Progenitor cell of endocrine pancreas (in vitro differentiated cells): ENCODE measurements at places on chromosomes 3 and 15. TPM values are rescaled to one million over a fixed set of nuclear protein-coding genes. Genes with fewer than 3 reads are reported as not detected.

DNA sequence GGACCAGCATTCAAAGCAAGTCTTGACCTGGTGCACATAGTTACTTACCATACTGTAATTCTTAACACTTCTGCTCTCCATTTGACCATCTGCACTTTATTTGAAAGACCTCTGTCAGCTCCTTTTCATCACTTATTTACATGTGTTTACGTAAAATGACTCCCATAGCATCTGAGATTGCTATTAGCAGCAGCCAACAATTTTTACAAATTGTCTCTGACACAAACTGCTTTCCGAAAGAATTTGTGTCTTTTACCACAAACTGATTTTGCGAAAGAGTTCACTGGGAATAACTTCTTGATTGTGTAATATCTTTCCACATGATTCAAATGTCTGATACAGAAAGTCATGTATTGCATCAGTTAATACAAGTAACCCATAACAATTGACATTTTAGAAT, 144.1 kb upstream of the PEX5L start:
- no peak overlapping the region for H3K4me3 ChIP-seq
- no peaks in the 10 kb centered on the region for H3K36me3 ChIP-seq
- peaks cover 5% of the 10 kb centered on the region for H3K4me1 ChIP-seq
- H3K27ac ChIP-seq: no peak overlapping the region
- DNase-seq: no peak

DNA sequence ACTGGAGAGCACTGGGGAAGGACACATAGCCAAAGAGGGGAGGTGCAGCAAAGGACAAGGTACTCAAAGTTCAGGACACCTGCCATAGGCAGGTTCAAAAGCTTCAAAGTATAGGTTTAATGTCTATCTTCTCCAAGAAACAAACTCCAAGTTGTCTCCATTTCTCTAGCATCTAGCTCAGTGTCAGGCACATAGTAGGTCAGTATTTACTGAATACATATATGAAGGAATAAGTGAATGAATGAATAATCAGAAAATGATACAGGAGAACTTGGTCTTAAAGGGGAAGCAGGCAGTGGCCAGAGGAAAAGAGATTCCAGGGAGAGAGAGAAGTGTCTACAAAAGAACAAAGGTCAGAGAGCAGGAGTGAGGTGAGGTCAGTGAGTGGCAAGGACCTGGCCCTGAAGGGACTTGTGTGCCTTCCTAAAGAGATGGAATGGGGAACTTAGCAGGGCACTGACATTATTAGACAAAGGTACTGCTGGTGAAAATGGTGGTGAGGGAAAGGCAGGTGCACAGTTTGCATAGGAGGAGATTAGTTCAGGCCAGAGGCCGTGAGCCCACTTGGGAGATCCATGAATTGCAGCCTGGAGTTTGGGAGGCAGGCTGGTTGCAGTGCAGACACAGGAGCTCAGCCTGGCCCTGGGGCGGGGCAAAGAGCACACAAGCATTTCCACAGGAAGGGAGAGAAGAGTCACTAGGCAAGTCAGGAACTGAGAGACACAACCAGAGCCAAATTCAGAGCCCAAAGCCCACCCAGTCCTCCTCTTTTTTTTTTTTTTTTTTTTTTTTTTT, 21.4 kb downstream of the TBC1D2B start:
- H3K27ac ChIP-seq: no peak overlapping the region
- no peaks in the 10 kb centered on the region for H3K36me3 ChIP-seq
- DNase-seq: no peak
- H3K27me3 ChIP-seq: peaks cover 7% of the 10 kb centered on the region
- peaks cover 10% of the 10 kb centered on the region for H3K4me1 ChIP-seq
- no peak overlapping the region for H3K4me3 ChIP-seq

DNA sequence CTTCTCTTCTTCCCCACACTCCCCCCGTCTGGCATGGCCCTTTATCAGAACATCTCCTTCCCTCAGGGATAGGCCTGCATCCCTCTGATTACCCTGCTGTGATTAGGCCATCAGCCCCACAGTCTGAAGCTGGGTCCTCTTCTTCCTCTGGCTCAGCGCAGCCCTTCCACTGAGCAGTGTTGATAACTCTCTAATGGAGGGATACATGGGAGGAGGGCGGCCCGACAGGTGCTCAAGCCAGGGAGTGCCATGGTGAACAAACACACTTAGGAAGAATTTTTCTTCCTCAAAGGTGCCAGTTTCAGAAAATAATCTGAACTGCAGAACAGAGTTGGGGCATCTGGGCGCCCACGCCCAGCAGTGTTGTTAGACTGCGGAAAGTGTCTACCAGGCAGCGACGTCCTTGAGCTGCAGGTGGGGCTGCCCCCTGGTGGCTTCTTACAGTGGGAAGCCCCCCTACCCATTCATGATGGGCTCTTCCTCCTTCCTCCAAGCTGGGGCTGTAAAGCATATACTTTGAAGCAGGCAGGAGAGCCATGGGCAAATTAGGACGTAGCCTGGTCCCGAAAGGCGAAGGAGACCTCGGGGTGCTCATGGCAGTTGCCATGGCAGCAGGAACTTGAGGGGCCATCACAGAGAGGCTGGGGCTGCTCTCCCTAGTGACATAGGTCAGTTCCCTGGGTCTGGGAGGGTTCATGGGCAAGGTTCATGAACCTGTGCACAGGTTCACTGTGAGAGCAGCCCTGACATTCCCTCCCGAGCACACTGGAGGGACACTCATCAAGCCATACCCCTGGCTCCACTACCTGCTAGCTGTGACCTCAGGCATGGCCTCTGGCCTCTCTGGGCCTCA, 33.2 kb upstream of the NR2C2 start:
- peaks cover 21% of the 10 kb centered on the region for H3K27me3 ChIP-seq
- no peaks in the 10 kb centered on the region for H3K4me1 ChIP-seq
- no peak for DNase-seq
- H3K36me3 ChIP-seq: no peaks in the 10 kb centered on the region

The MASP1 gene
- 0.60 and 1.6 TPM in 2 replicates for total RNA-seq

DNA sequence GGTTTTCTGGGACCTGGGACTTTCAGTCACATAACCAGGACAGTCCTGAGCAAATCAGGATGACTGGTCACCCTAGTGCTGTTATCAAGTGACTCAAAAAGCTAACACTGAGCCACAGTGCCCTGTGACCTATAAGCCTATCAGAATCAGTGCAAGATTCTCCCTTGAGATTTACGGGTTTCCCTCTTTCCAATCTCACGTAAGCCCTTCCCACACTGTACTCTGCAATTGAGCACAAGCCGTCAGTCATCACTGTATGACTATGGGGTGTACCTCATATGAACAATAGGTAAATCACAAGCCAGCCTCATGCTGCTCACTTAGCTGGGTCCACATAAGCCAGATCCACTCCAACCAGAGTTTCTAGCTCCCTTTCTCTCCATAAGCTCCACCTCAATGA, 21.0 kb upstream of the CLDN18 start:
- H3K4me1 ChIP-seq: peaks cover 19% of the 10 kb centered on the region
- peak overlapping the region; percentile 31 for H3K27ac ChIP-seq
- no peak overlapping the region for H3K4me3 ChIP-seq
- H3K36me3 ChIP-seq: peaks cover 2% of the 10 kb centered on the region
- no peaks in the 10 kb centered on the region for H3K27me3 ChIP-seq
- no peak for DNase-seq

The PHLDB2 gene
- total RNA-seq: 58.3 and 59.1 TPM in 2 replicates

The NOX5 gene
- not detected in 2 replicates for total RNA-seq

GRCh38 chr15:98321896-98322295, 326.4 kb upstream of the IGF1R start:
- H3K4me1 ChIP-seq: no peaks in the 10 kb centered on the region
- no peaks in the 10 kb centered on the region for H3K27me3 ChIP-seq
- DNase-seq: no peak
- no peaks in the 10 kb centered on the region for H3K36me3 ChIP-seq
- H3K27ac ChIP-seq: no peak overlapping the region

The BBX gene
- 54.1 and 61.2 TPM in 2 replicates for total RNA-seq

DNA sequence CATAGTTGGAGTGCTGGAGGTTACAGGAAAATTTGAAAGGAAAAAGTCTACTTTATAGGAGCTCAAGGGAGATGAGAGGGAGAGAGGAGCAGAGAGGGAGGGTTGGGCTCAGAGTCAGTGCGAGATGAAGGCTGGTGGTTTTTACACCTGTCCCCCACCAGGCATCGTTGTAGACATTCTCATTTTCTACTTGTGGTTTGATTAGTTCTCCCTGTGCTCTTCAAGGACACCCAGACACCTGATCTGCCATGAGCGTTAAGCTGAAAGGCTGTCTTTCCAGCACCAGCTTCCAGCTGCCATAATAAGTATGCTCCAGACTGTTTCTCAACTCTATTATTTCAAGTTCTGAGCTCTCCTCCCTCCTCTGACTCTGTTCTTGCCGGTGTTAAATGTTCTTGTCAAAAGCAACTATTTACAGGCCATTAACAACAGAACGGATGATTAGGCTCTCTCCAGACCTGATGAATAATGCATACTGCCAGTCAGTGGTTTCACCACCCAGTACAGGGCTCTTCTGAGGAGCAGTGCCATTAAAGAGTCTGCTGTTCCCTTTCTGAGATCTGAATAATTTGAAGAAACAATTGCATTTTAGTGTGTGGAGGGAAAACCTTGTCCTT, 514.6 kb upstream of the MCTP2 start:
- no peaks in the 10 kb centered on the region for H3K36me3 ChIP-seq
- H3K27ac ChIP-seq: no peak overlapping the region
- peaks cover 11% of the 10 kb centered on the region for H3K27me3 ChIP-seq

The SCN11A gene
- 1.5 and 1.6 TPM in 2 replicates for total RNA-seq

The TUSC7 gene
- total RNA-seq: not detected in 2 replicates

- peaks cover 4% of the 10 kb centered on the region for H3K27me3 ChIP-seq
- no peak overlapping the region for H3K4me3 ChIP-seq
- H3K36me3 ChIP-seq: no peaks in the 10 kb centered on the region
- no peak for DNase-seq
Observed at GRCh38 chr15:74754593-74755215, 6.1 kb downstream of the CYP1A2 start.

DNA sequence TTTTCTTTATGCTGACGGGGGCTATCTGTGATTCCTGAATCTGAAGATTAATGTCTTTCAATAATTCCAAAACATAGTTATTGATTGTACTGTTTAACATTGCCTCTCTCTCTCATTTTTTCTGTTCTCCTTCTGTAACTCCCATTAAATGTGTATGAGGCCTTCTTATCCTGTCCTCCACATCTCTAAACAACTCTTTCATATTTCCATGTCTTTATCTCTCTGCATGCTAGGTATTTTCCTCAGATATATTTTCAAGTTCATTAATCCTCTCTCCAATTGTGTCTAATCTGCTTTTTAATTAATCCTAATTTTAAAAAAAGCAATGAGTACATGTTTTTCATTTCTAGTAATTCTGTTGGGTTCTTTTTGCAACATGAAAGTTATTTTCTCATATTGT, 173.2 kb downstream of the TLE3 start:
- H3K4me3 ChIP-seq: no peak overlapping the region
- peaks cover 15% of the 10 kb centered on the region for H3K27me3 ChIP-seq
- peaks cover 3% of the 10 kb centered on the region for H3K36me3 ChIP-seq
- no peaks in the 10 kb centered on the region for H3K4me1 ChIP-seq

- peaks cover 46% of the 10 kb centered on the region for H3K4me1 ChIP-seq
- H3K27ac ChIP-seq: no peak overlapping the region
- no peak overlapping the region for H3K4me3 ChIP-seq
- no peak for DNase-seq
Observed at GRCh38 chr15:41930221-41930866, 36.5 kb upstream of the SPTBN5 start.

The CCR5 gene
- not detected in 2 replicates for total RNA-seq

DNA sequence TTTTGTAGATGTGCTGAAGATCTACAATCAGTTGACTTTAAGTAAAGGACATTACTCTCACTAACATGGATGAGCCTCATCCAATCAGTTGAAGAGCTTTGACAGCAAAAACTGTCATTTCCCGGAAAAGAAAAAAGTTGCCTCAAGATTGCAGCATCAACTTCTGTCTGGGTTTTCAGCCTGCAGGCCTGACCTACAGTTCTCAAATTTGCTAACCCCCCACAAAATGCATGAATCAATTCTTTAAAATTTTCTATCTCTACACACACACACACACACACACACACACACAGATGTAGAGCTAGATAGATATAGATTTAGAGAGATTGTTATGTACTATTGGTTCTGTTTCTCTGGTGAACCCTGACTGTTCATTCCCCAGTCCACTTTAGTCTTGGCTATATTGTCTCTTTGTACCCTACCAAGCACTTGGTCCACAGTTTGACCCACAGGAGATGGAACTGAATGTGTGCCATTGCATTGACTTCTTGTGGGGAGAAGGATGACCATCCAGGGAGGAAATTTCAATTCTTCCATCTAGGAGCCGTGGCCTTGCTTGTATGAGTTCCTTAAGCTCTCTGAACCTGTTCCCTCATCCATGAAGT, 228.3 kb downstream of the CLSTN2 start:
- no peak overlapping the region for H3K4me3 ChIP-seq
- H3K4me1 ChIP-seq: no peaks in the 10 kb centered on the region
- no peaks in the 10 kb centered on the region for H3K36me3 ChIP-seq
- DNase-seq: no peak

The TNK2 gene
- total RNA-seq: 57.3 and 73.6 TPM in 2 replicates

The RASGRF1 gene
- total RNA-seq: 0.16 and 0.17 TPM in 2 replicates

DNA sequence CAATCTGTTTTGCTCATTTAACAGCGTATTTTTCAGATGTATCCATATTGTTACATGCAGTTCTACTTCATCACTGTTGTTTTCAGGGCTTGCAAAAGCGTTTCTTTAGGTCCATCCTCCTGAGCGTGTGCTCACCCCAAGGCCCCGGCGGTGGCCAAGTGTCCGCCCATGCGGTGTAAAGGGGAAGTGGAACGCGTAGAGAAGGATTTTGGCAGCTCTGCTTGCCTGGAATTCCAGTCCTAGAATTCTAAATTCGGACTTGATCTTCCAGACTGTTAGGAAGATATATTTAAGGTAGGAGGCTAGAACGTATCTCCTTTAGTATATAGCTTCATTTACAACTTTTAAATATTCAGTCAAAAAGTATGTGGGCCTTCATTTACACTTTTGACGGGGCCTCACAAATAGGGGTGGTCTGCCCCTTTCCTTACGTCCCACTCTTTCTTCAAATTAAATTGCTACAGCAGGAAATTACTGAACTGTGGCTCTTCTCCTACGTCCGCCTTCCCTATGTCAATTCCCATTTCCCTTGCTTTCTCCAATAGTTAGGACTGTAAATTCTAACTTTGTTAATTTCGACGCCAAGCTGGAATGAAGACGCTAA, 609 bp upstream of the TBC1D23 start:
- H3K36me3 ChIP-seq: no peaks in the 10 kb centered on the region
- peaks cover 51% of the 10 kb centered on the region for H3K4me1 ChIP-seq
- no peaks in the 10 kb centered on the region for H3K27me3 ChIP-seq
- DNase-seq: peak; percentile 13

- peak overlapping the region; percentile 6 for H3K27ac ChIP-seq
- peaks cover 14% of the 10 kb centered on the region for H3K4me1 ChIP-seq
- H3K36me3 ChIP-seq: no peaks in the 10 kb centered on the region
- H3K4me3 ChIP-seq: no peak overlapping the region
Observed at GRCh38 chr3:144424606-144425005, 453.0 kb downstream of the DIPK2A start.

The CLDN18 gene
- total RNA-seq: 19.5 and 22.2 TPM in 2 replicates

The NR1I2 gene
- total RNA-seq: 0.62 and 1.0 TPM in 2 replicates

- peaks cover 10% of the 10 kb centered on the region for H3K36me3 ChIP-seq
- no peak for DNase-seq
- no peak overlapping the region for H3K4me3 ChIP-seq
- no peaks in the 10 kb centered on the region for H3K27me3 ChIP-seq
- H3K27ac ChIP-seq: peak overlapping the region; percentile 16
Observed at GRCh38 chr3:71428841-71429596, 154.5 kb downstream of the FOXP1 start.

- peaks cover 5% of the 10 kb centered on the region for H3K4me1 ChIP-seq
- no peak overlapping the region for H3K27ac ChIP-seq
- no peaks in the 10 kb centered on the region for H3K36me3 ChIP-seq
- no peak overlapping the region for H3K4me3 ChIP-seq
- H3K27me3 ChIP-seq: no peaks in the 10 kb centered on the region
Observed at GRCh38 chr3:36210840-36211651, 169.3 kb upstream of the STAC start.

- DNase-seq: no peak
- no peaks in the 10 kb centered on the region for H3K36me3 ChIP-seq
- no peak overlapping the region for H3K27ac ChIP-seq
- H3K4me3 ChIP-seq: no peak overlapping the region
- peaks cover 2% of the 10 kb centered on the region for H3K4me1 ChIP-seq
- H3K27me3 ChIP-seq: peaks cover 6% of the 10 kb centered on the region
Observed at GRCh38 chr3:193165431-193166120, 75.4 kb upstream of the PLAAT1 start.
